ENCODE measurements at places on chromosomes 16 and 17. TPM values are rescaled to one million over a fixed set of nuclear protein-coding genes. Genes with fewer than 3 reads are reported as not detected.

C1QBP gene
- polyA plus RNA-seq, result 146 TPM

FAM117A gene
- polyA plus RNA-seq, result 13.0 TPM

HS3ST3A1 gene
- 0.32 TPM for polyA plus RNA-seq

SLC6A2 gene
- not detected for polyA plus RNA-seq

CD300LB gene
- polyA plus RNA-seq, result not detected

DNA sequence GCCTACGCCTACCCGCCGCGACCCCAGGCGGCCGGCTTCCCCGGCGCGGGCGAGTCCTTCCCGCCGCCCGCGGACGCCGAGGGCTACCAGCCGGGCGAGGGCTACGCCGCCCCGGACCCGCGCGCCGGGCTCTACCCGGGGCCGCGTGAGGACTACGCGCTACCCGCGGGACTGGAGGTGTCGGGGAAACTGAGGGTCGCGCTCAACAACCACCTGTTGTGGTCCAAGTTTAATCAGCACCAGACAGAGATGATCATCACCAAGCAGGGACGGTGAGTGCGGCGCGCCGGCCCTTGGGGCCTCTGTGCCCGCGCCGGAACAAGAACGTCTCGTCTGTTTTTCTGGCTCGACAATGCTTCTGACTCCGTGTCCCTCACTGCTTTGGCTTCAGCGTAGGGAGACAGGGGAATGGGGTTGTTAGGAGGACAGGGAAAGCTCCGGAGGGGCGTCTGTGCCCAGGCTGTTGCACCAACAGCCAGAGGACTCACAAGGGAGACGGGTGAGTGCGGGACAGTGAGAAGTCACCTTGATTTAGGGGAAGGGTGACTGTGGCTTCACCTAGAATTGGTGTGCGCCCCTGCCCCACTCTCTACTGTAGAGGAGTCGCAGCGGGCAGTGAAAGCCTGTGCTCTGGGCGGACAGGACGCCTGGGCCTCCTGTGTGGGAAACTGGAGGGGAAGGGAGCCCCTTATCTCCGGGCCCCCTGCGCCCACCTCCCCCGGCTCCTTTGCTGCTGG lies 806 bp downstream of the TBX21 start:
- DNase-seq, result no peak

DNA sequence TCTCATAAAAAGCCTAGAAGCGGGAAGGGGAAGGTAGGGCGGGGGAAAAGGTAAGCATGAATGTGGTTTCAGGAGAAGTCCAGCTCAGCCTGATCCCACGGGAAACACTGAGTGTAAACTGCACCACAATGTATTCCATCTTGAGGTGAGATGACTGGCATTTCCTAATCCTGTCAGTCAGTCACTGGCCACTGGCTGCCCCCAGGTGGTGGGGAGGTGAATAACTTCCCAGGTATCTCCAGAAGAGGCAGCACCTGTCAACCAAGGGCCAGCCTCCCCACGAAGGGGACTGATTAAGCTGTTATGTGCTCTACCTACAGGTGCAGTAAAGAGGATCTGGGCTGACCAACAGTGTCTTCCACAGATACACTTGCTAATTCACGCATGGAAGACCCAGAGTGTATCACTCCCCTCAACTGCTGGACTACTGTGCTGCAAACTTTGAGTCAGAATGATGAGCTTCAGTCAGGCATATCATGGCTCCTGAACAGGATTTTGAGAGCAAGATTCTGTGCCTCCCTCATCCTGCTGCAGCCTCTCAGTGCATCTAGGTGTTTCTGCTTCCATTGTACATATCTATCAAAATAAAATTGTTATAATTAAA lies 108.5 kb upstream of the CCL2 start:
- DNase-seq, result peak; percentile 78

- DNase-seq, result no peak
These were observed 841 bp upstream of the NDRG4 start for GRCh38 chr16:58499092-58499511.

DNA sequence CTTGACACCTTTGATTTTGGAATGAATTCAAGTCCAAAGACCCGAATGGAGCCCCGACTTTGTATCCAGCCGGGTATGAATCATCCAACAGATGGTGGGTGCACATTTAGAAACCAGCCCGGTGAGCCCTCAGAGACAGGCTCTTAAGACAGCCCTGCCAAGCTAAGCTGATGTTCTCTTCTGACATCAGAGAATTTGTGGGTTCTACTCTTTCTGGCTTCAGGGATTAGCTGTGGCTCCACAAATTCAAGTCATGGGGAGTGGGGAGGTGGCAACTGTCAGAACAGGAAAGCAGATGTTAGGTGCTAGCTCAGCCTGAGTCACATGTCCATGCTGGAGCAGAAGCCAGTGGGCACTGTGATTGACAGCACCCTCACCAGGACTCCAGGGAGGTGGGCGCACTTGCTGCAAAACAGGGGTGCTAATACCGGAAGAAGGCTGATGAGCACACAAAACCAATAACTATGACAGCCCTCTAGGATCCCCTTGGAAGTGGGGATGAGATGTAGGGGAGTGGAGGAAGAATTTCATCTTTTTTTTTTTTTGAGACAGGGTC lies 31.4 kb upstream of the XYLT2 start:
- no peak for DNase-seq

- DNase-seq, result no peak
These were observed 15.5 kb downstream of the LLGL2 start for GRCh38 chr17:75540923-75541503.

DNA sequence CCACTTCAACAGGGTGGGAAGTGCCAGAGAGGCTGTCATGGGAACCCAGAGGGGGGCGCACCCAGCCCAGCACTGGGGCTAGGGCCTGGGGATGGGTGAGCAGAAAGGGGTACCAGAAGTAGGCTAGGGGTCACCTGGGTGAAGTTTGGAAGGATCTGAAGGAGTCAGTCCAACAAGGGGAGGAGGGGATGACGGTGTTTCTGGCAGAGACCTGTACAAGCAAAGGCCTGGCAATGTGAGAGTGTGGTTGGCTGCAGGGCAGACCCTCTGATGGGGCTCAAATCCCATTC lies 13.4 kb upstream of the KATNB1 start:
- DNase-seq, result no peak

DNA sequence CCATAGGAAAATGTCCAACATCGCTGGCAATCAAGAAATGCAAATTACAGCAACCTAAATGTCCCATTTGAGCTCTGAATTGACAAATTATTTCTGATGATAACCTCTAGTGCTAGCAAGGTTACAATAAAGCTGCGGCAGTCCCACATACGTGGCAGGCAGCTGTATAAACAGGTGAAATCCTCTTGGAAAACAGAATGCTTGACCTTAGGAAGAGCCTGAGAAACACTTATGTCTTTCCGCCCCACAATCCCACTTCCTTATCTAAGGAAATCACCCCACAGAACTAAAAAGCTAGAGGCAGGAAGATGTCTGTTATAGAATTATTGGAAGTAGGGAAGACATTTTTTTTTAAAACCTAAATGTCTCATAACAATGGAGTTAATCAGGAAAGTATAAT lies 154.3 kb downstream of the KATNIP start:
- DNase-seq, result no peak

DNA sequence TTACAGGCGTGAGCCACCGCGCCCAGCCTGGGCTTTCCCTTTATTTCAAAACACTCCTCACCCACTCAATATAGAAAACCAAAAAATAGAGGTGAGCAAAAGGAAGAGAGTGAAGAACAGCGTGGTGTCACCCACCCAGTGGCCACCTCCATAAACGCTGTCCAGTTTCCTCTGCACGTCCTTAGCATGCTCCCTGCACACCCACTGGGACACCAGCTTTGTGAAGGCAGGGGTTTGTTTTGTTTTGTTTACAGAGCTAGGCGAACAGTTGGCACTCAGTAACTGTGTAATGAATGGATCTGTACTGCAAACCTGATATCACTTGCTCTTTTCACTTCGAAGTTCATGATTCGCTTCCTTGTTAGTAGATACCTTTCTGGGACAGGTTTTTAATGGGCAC lies 73.0 kb downstream of the PRKCB start:
- no peak for DNase-seq

DNA sequence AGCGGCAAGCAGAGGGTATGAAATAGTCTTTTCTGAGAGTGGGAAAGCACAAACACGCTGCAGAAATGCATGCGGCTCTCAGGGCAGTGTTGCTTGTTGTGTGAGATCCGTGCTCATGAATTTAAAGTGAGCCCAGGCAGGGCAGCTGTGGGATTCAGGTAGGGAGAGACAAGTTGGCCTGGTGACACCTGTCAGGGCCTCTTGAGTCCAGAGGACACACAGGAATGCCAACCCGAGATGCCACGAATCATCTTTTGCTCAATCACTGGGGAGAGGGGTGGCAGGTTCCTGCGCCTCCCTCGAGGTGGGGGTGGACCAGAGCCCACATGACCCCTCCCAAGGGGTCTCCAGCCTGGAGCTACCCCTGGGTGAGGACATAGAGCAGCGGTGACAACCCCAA lies 211.9 kb downstream of the GSG1L start:
- DNase-seq, result no peak

DNA sequence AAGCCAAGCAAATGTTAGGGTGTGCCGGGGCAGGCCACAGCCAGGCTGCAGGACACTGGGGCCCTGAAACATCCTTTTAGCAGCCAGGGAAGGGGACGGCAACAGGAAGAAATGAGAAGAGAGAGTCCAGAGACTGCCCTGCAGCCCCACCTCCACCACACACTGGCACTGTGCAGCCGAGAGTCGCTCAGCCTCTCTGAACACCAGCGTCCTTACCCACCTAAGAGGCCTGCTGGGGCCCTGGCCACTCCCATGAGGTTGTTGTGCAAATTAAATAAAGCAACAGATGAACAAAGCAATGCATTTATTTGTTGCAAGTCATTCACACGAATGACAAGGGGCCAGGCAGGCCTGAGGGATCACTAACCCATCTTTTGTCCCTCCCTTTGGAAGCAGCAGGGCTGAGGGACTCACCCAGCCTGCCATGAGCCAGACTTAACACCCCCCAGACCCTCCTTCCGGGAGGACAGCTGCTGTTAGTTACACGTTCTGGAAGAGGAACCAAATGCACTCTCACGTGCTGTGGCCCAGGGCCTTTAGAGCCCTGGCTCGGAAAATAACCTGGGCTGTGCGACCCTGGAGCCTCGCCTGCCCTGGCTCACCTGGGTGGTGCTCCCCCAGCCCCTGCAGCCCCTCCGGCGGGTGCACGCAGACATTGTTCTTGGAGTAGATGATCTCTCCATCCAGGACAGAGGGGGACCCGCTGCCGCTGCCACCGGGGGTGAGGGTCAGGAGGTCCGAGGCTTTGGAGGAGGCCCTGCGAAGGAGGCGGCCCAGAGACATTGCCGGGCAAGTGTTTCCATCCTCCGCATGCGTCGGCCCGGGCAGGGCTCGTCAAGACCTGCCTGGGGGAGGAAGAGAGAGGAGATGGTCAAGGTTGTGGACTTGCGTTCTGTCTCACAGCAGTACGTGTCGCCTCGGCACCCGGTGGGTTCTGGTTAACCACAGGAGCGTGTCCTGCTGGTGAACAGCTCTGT lies 22.6 kb downstream of the TBC1D16 start:
- DNase-seq, result no peak

- no peak for DNase-seq
These were observed 1.1 kb downstream of the CEP20 start for GRCh38 chr16:15887283-15887682.

DNA sequence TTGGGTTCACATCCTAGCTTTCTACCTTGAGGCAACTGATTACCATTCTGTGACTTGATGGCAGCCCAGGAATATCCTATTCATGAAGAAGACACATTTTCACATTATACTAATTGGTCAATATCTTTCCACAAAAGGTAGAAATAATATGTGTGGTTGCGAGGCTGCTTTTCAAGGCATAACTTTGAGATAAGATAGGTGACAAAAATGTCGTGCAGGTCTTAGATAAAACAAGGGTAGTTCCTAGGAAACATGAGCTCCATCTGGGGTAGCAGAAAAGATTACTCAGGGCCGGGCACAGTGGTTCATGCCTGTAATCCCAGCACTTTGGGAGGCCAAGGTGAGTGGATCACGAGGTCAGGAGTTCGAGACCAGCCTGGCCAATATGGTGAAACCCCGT lies 22.3 kb upstream of the TEKT3 start:
- no peak for DNase-seq

DNA sequence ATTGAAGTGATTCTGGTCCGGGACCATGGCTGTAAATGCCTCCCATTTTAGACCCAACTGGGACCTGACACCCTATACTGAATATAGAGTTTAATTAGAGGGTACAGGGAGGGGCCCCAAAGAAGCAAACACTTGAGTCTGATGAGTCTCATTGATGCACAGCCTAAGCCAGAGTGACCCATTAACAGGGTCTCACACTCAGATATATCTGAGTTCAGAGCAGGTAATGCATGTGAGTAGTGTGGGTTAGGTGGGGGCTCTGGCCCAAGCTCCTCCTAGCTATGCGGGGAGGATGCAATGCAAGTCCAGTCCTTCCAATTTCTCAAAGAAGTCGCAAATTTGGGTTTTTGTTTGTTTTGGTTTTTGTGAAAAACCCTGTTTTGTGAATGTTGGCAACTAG lies 17.1 kb upstream of the MARCHF10 start:
- DNase-seq, result no peak
